ENCODE measurements at places on chromosomes 6 and 20. TPM values are rescaled to one million over a fixed set of nuclear protein-coding genes. Genes with fewer than 3 reads are reported as not detected.

- H3K36me3 ChIP-seq, result peaks cover 8% of the 10 kb centered on the region
- H3K27me3 ChIP-seq, result peaks cover 3% of the 10 kb centered on the region
- H3K4me1 ChIP-seq, result no peaks in the 10 kb centered on the region
- no peak for DNase-seq
These were observed 69.5 kb upstream of the TASP1 start for GRCh38 chr20:13708234-13708633.

GRCh38 chr6:143701349-143702234 lies 23.8 kb downstream of the PHACTR2 start:
- no peaks in the 10 kb centered on the region for H3K4me1 ChIP-seq
- no peaks in the 10 kb centered on the region for H3K27me3 ChIP-seq
- no peak for DNase-seq
- H3K4me3 ChIP-seq, result no peak overlapping the region
- no peak overlapping the region for H3K27ac ChIP-seq
- peaks cover 6% of the 10 kb centered on the region for H3K36me3 ChIP-seq

DNA sequence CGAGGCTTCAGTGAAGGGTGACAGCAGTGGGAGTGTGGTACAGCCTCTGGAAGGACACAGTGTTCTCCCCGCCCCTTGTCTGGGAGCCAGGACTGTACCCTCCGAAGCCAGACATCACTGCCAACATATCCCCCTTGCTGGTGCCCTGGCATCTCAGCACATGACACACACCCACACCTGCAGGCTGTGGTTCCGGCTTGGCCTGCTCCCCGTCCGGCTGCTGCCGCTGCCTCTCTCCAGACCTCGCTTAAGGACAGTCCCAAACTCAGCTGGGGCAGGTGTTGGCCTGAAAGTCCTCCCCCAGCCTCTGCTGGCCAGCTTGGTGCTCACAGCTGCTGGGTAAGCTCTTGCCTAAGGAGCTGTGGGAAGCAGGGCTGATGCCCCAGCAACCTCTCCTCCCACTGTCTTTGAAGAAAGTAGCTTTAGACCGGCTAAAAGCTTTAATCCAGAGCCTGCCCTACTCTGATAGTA lies 7.0 kb downstream of the EMILIN3 start:
- no peak overlapping the region for H3K27ac ChIP-seq
- H3K27me3 ChIP-seq, result no peaks in the 10 kb centered on the region
- H3K4me1 ChIP-seq, result no peaks in the 10 kb centered on the region
- H3K36me3 ChIP-seq, result no peaks in the 10 kb centered on the region

GRCh38 chr6:115896538-115897129 lies 164.1 kb downstream of the FRK start:
- no peak overlapping the region for H3K27ac ChIP-seq
- H3K4me1 ChIP-seq, result no peaks in the 10 kb centered on the region
- peaks cover 1% of the 10 kb centered on the region for H3K27me3 ChIP-seq

- H3K36me3 ChIP-seq, result no peaks in the 10 kb centered on the region
- no peaks in the 10 kb centered on the region for H3K27me3 ChIP-seq
- DNase-seq, result no peak
- no peak overlapping the region for H3K4me3 ChIP-seq
- no peaks in the 10 kb centered on the region for H3K4me1 ChIP-seq
These were observed 754.1 kb upstream of the FLRT3 start for GRCh38 chr20:15091421-15092037.

GRCh38 chr6:162700966-162701365 lies 26.6 kb downstream of the PRKN start:
- H3K27ac ChIP-seq, result no peak overlapping the region
- no peaks in the 10 kb centered on the region for H3K27me3 ChIP-seq
- no peaks in the 10 kb centered on the region for H3K36me3 ChIP-seq
- no peak for DNase-seq
- H3K4me3 ChIP-seq, result no peak overlapping the region

Gene MCM3
- 149 TPM for total RNA-seq

Gene RWDD2A
- 2.3 TPM for total RNA-seq

All from activated CD4-positive, alpha-beta memory T cell treated with anti-CD3 and anti-CD28 coated beads, Interleukin-2, amount 10 ng/mL, durations not matched to agents 7 days and 5 days (primary cell).